Panc1 (cell line): ENCODE measurements at places on chromosomes 4 and X.

DNA sequence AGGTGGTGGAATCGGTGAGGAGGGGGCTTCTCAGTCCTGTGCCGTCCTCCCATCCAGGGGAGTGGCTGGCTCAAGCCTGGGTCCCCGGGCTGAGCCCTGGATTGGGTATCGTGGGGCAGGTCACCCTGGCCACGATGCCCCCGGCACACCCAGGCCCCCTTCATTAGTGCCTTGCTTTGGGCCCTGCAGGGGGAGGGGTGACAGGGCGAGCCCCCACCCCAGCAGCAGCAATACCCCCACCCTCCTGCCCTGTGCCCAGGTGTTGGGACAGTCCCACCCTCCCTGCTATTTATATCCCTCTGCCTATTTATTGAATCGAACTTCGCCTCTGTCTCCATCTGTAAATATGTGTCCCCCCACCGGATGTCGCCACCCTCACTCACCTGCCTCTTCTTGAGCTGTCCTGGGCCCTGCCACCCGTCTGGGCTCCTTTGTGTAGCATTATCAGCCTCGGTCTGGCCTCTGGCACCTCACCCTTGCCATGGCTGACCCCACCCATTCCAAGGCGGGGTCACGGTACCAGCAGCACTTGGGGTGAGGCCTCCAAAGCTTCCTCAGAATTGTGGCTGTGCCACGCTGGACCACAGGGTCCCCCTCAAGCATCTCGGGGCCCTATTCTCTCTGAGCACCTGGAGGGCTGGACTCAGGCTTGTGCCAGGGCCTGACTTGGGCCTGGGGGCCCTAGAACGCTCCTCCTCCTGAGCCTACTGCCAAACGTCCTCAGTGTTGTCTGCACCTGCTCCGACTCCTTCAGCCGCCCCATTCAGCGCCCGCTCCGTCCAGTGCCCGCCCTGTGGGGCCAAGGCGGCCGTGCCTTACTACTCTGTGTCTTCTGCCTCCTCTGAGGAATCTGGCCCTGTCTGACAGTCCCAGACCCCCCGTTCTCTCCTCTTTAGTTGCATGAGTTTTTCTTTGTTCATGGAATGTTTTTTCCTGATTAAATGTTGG is 6.1 kb downstream of the LAGE3 start:
- no peak for DNase-seq

- no peak for DNase-seq
Measured at GRCh38 chrX:13755254-13755653, 20.7 kb downstream of the OFD1 start.

DNA sequence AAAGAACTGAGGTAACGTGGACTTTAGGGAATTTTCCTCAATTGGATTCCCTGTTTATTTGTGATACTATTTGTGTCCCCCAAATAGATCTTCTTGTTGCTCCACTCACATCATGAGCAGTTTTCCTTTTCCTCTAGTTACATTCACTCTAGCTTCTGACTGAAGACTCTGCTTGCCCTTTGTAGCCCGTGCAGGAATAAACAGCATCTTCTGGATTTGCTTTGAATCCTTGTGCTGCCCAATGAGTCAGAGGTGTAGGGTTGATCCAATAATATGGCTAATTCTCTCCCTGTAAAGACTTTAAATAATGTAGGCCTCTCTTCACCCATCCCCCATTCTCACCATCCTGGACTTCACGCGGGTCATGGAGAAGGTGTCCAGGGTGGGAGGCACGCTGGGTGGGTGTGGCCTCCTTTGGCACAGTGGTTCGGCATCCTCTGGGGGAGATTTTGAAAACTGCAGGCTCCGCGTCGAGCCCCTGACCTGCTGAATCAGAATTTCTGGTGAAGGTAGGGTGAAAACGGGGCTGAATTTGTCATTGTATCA is 9.0 kb downstream of the HAND2 start:
- DNase-seq: no peak

- DNase-seq: no peak
Measured at GRCh38 chr4:125125276-125125675, 189.5 kb upstream of the FAT4 start.

GRCh38 chr4:77332696-77333270 is 175.8 kb downstream of the CCNG2 start:
- no peak for DNase-seq

- no peak for DNase-seq
Measured at GRCh38 chrX:39293203-39293602, 491.9 kb downstream of the MID1IP1 start.

GRCh38 chr4:124019749-124020549 is 623.4 kb downstream of the SPRY1 start:
- no peak for DNase-seq

- DNase-seq: no peak
Measured at GRCh38 chrX:69313617-69314290, 148.5 kb upstream of the PJA1 start.

DNA sequence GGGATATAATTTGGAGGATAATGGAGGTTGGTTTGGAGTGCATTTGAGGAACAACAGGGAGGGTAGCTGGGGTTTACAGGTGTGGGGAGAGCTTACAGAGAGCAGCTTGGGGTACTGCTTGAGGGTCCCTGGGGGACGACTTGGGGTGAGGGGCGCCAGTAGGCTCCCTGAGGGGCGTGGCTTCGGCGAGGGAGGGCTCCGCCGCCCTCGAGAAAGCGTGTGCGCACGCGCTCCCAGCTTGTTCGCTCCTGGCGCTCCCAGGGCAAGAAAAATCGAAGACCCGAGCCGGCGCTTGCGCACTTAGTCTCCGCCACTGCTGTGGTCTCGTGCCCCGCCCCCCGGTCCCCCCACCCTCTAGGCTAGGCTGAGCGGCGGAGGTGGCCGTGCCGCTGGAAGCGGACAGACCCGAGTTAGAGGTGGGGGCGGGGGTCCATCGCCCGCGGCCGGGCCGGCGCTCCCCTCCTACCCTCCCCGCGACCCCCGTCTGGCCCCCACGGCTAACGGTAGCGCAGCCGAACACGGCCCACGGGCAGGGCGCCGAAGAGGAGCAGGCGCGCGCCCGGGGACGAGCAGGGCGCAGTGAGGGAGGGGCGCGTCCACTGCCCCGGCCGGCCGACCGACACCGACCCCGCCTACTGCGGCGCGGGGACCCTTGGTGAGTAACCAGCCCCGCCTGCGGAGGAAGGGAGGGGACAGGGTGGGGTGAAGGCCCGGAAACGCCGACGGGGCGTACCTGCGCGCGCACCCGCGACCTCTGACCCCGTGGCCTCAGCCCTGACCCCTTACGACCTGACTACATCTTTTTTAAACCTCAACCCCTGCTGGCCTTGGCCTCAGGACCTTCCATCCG is 5.4 kb upstream of the CCDC120 start:
- no peak for DNase-seq

DNA sequence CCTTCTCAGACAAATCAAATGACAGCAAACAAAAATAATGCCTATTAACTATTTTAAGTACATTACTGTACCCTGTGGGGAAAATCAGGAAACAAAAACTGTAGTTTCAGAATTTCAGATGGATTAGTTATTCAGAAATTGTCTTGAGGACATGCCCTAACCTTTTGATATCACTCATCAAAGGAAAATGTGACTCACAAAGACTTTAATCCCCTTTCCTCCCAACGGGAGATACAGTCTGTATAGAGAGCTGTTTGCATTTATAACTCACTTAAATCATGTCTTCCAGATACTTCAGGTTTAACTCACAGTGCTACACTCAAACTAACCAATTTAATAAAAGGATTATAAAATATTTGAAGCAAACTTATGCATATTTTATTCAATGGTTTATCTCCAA is 304.0 kb downstream of the MAPK10 start:
- DNase-seq: no peak

DNA sequence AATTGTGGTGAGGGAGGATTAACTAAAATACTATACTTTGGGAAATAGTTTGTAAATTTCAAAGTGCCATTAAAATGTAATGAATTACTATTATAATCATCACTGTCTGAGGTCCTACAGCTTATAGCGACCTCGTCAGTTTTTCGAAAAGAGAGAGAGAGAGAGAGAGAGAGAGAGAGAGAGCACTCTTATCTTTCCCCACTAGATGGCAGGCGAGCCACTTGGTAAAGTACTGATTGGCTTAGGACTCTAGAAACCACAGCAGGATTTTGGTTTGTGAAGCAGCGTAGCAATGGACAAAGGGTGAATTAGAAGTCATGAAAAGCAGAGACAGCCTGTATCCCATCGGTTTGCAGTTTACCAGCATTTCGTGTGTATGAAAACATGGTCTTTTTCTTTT is 52.5 kb downstream of the LINC00632 start:
- DNase-seq: peak; percentile 25

DNA sequence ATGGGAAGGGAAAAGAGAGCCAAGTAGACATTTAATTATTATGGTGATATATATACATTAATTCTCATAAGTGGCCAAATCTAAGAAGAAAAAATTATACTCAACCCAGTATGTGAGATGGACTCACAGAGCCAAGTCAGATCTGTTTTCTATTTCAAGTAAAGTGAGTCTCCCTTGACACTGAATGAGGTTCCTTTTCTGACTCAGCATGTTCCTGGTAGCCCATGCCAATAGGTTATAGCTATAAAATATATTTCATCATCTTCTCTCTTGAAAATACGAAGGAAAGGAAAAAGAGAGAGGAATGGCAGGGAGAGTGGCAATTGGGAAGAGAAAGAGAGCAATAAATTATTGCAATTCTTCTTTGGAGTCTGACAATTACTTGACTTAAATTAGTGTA is 68.8 kb upstream of the GRIA2 start:
- no peak for DNase-seq

DNA sequence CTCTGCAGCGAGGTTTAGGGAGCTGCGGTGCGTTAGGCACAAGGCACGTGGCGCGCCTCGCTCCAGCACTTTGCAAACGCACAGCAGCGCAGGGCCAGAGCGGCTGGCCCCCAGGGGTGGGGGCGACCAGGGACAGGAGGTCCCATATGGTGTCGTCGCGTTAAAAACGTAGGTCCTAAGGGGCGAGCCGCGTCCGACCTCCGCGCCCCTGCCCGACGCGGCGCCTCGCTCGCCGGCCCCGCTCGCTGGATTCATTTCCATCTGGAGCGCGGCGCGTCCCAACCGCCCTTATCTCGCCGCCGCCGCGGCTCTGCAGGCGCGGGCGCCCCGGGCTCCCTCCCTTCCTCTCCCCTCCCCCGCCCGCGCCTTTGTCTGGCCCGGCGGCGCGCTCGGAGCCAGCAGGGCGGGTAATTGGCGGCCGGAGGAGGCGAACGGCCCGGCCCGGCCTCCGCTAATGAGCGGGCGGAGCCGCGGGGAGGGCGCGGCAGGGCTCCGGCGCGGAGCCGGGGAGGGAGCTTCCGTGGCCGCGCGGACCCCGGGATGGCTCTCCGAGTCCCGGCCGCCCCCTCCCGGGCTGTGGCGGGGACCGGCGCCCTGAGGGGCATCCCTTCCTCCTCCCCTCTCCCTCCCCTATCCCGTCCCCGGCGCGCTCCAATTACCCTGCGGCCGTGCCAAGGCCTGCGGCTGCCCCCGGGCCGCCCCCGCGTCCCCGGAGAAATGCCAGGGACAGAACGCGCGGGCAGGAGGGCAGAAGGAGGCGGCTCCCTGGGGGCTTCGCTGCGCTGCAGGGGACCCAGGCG is 409.0 kb downstream of the BCOR start:
- DNase-seq: no peak

DNA sequence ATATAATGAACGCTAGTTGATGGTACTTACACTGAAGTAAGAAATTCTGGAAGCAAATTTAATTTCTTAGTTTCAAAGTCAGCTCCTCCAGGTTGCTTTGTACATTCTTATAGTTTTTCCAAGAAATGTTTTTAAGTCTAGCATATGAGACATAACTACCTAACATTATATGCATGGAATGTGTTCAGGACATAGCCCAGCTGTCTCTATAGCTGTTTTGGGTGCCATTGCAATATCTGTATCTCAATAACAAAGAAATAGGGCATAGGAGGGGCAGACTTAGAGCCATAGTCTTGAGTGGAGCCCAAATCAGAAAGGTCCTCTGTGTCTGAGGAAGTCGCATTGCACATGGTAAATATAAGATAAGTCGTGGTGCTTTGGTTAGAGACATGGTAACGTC is 143.4 kb downstream of the CBR4 start:
- DNase-seq: no peak

DNA sequence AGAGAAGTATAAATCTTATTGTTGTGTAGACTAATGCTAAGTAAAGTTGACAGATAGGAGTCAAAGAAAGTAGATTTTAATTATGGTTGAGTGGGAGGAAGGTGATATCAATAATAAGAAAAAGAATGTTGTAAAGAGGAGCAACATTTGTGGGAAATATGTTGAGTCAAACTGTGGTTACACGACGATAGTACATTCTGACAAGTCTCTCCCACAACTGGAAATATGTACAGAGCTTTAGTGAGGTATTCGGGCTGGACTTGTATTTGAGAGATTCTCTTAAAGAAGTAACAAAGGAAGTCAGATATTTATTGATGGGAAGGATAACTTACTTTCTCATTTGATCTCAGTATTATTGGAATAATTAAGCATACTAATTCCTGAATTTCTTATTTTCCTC is 525.3 kb upstream of the MAGEB2 start:
- DNase-seq: no peak

DNA sequence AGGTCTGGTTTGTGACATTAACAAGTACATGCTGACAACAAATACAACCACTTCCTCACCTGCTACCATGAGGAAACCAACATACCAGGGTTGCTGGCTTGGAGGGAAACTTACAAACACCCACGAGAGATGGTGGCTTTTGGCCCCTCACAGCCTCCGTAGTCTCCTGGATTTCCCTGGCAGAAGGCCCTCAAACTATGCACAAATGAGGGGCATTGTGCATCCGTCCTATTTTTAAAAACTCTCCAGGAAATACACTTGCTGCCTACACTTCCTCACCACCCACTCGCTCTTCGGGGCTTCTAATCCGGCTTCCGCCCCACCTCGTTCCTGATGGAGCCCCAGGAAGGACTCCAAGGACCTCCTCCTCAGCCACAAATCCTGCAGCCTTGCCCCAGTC is 355.0 kb upstream of the GATB start:
- DNase-seq: no peak

GRCh38 chrX:2917767-2918166 is 11.4 kb downstream of the ARSD start:
- no peak for DNase-seq

GRCh38 chrX:116317409-116317808 is 119.0 kb upstream of the SLC6A14 start:
- no peak for DNase-seq

- no peak for DNase-seq
Measured at GRCh38 chr4:112266823-112267222, 18.9 kb downstream of the TIFA start.

DNA sequence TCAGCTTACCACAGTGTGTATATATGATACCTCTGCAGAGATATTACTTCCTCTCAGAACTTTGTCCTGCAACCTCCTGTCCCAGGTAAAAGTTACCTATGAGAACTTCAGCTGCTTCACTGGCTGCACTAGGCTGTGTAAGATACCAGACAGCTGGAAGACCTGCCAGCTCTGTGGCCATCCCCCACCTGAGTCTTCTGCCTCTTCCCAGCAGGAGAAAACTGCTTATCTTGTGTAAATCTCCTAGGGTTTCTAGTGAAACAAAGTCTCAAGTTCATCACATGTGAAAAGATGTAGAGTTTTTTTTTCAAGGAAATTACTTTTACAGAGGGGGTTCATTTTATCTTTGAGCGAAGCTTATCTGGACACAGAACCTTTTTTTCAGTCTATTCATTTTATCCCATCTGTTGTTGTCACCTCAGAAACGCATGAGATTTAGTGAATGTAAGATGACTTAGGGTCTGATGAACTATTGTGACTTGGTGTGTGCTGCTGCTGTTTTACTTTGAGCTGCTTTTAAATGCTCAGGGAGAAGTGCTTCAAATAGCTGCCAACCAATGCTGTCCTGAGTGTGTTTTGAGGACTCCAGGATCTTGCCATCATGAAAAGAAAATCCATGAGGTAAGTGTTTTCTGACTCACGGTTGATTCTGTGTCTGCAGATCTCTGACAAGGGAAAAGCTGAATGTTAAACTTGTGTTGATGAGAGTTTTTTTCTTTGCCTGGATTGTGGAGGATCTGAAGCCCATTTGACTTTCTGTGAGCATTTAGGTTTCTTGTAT is 187.8 kb downstream of the FRAS1 start:
- no peak for DNase-seq
